ENCODE measurements at places on chromosomes 13 and 19.

GRCh38 chr13:79742923-79743322 is 262.0 kb downstream of the NDFIP2 start:
- no peak for DNase-seq

GRCh38 chr19:41319500-41320184 is 9.7 kb downstream of the CCDC97 start:
- no peak for DNase-seq

GRCh38 chr13:106858903-106859532 is 291.1 kb upstream of the ARGLU1 start:
- no peak for DNase-seq

DNA sequence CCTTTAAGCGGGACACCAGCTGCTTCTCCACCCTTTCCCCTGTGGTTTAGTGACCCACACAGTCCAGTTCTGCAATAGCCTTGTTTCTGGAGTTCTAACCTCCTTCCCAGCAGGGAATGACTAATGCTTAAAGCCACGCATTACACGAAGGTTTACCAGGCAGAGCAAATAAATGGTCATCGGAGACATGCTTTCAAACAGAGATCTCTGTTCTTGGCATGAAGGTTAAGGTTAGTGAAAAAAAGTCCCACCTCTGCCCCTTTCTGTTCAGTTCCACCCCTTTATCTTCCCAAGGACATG is 25.3 kb upstream of the MEDAG start:
- DNase-seq = no peak

GRCh38 chr13:101640788-101641400 is 188.4 kb downstream of the ITGBL1 start:
- no peak for DNase-seq

- no peak for DNase-seq
Observed at GRCh38 chr19:16295057-16295456, 29.6 kb upstream of the KLF2 start.

DNA sequence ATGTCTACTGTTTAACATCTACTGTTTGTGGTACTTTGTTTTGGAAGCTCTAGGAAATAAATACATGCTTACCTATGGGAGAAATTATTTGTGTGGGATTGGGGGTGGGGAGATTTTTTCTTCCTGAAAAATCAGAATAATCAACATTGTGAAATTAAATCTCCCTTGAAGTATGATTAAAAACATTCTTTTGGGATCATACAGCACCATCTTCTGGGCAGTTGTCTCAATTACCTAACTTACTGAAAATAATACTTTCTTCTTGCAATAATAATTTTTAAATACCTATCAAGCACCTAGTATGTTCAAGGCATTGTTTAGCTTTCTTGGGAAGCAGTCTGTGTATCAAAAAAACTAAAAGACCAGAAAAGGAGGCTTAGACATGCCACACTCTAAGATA is 576.5 kb upstream of the ARGLU1 start:
- no peak for DNase-seq

GRCh38 chr13:50677687-50678463 is 165.6 kb downstream of the DLEU7 start:
- no peak for DNase-seq

- DNase-seq = no peak
Observed at GRCh38 chr13:107296804-107297203, 728.9 kb upstream of the ARGLU1 start.

DNA sequence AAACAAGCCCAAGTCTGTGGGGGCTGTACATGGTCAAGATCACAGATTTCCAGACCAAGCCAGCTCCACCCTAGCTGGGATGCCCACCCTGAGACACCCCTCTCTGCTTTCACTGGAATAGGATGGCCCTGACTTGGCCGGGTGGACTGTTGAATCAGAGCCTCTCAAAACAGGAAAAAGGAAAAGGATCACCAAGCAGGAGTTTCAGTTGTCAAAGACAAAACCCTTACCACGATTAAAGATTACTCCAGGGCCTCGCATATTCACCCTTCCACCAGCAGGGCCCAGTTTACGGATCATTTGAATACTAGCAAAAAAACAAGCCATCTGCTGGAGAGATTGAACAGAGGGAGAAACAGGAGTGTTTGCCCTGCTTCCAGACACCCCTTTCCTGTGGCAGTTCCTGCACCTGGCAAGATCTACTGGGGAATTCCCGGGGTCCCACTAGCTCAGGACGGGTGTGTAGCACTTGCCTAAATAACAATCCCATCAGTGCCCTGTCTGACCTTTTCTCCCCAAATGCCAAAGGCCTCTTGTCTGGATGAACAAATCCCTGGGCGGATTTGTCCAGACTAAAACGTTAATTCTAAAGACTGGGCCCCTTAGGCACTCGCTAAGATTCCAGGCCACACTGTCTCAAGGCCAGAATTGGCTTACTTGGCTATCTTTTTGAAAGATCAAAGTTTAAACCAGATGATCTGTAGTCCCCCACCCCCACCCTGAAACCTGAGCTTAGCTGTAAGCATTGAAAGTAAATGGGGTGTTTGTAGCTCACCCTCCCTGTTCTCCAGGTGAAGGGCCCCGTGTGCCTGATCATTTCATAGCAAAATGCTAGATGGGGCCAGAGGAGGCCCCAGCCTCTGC is 38.4 kb downstream of the ACTN4 start:
- DNase-seq = peak; percentile 13

GRCh38 chr19:51644636-51645271 is 1.9 kb downstream of the SIGLEC14 start:
- DNase-seq = no peak

- no peak for DNase-seq
Observed at GRCh38 chr13:59547950-59548349, 615.8 kb downstream of the DIAPH3 start.

DNA sequence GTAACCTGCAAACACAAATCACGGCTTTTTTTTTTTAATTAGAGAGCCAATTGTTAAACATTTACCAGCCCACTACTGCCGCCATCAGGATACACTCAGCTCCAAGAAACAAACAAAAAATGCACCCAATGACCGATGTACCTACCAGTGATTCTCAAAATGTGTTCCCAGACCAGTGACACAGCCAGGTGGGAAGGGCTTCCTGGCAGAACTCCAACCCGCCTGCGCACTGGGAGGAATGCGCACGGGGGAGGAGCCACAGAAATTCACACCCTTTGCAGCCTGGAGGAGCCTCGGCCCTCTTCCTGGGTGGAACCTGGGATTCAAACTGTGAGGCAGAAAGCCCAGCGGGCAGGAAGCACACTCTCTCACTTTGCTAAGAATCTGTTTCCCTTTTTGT is 255.9 kb downstream of the TBC1D4 start:
- no peak for DNase-seq

GRCh38 chr13:112974671-112975070 is 5.7 kb downstream of the MCF2L start:
- DNase-seq = no peak

DNA sequence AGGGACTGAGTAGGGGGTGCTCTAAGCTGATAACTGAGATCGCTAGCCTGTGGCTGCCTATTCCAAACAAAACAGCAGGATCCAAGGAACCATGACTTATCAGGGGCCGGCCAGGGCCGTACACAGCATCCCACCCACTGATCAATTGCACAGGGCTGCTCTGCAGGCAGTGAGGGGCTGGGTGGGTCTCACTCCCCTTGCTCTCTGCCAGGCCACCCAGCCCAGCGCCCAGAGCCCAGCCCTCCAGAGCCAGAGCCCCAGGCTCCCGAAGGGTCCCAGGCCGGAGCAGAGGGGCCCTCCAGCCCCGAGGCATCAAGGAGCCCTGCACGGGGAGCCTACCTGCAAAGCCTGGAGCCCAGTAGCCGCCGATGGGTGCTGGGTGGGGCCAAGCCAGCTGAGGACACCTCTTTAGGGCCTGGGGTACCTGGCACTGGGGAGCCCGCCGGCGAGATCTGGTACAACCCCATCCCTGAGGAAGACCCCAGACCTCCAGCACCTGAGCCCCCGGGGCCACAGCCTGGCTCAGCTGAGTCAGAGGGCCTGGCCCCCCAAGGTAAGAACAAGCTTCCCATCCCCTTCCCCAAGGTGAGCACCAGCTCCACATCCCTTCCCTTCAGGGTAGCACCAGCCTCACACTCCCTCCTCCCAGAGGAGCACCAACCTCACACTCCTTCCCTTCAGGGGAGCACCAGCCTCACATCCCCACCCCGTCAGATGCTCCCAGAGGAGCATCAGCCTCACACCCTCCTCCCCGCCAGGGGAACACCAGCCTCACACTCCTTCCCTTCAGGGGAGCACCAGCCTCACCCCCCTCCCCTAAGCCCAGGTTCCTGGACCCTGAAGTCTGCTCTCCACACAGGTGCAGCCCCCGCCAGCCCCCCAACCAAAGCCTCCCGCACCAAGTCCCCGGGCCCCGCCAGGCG is 1.9 kb downstream of the SYDE1 start:
- no peak for DNase-seq

DNA sequence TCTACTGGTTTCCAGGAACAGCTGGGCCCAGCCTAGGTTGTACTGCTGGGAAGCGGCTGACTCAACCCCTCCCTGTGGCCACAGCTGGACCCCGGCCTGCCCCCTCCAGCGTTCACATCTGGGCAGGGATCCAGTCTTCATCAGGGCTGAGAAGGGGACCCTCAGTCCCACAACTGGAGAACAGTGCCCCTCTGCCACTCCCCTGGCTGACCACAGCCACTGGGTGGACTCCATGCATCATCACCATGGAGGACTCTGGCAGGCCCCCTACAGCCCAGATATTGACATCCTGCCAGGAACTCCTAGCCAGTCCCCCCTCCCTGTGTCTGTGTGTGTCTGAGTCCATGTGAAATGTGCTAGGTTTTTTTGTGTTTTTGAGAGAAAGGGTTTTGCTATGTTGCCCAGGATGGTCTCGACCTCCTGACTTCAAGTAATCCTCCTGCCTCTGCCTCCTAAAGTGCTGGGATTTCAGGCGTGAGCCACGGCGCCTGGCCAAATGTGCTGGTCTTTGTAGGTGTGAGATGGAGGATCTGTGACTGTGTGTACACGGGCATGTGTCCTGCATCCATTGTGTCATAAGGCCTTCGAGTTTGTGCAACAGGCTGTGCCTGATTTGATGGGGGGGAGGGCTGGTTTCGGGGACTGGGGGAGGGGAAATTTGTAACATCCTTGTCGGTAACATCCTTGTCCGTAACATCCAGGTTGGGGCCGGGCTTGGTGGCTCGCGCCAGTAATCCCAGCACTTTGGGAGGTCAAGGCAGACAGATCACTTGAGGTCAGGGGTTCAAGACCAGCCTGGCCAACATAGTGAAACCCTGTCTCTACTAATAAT is 4.0 kb upstream of the HOOK2 start:
- no peak for DNase-seq

- DNase-seq = no peak
Observed at GRCh38 chr13:60427285-60427684, 30.3 kb downstream of the TDRD3 start.

- no peak for DNase-seq
Observed at GRCh38 chr19:17527326-17527725, 15.9 kb downstream of the PGLS start.

- DNase-seq = no peak
Observed at GRCh38 chr19:8355631-8356402, 8.1 kb upstream of the ANGPTL4 start.

DNA sequence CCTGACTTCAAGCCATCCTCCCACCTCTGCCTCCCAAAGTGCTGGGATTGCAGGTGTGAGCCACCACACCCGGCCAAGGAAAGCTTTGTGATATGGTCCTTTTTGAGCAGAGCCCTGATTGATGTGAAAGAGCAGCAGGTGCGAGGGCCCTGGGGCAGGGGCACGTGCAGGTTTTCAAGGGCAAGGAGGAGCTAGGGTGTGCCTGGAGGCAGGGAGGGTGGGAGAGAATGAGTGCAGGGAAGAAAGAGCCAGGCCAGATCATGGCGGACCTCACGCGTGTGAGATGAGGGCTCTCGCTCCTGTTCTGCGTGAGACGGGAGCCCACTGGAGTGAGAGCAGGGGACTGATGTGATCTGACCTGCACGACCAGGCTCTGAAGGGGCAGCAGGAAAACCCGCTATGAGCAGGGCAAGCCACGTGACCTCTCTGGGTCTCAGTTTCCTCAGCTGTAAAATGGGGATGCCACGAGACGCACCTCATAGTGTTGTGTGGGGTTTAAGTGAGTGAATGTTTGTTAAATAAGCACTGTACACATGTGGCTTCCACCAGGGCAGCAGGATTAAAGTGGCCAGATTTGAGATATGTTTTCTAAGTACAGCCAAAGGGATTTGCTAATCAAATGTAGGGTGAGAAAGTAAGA is 25.8 kb downstream of the FAAP24 start:
- DNase-seq = no peak

DNA sequence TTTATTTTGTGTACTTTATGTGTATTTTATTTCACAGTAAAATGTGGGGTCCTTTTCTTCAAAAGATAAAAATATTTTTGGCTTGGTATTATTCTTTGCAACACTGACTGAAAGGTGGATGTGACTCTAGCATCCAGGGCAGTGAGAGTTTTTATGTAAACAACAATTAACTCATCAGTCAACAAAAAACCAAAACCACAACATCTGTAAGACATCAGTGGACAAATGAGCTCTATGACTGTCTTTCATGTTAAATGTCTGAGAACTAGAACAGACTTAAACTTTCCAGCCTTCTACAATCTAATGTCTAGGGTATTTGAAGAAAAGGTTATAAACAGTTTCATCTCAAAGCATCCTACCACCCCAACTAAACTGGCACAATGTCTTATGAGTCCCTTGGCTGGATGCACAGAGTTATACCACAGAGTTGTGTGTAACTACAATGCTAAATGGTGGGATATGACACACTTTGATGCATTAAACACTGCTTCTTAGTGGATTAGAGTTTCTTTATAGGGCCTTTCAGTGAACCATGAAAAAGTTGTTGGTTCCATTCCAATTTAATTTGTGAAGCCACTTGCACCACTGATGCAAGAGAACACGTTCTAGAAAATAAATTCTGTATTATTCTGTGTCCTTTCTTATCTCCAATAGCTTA is 544.2 kb upstream of the KLF12 start:
- no peak for DNase-seq

GRCh38 chr19:13024126-13024950 is 29.1 kb downstream of the NFIX start:
- DNase-seq = no peak

DNA sequence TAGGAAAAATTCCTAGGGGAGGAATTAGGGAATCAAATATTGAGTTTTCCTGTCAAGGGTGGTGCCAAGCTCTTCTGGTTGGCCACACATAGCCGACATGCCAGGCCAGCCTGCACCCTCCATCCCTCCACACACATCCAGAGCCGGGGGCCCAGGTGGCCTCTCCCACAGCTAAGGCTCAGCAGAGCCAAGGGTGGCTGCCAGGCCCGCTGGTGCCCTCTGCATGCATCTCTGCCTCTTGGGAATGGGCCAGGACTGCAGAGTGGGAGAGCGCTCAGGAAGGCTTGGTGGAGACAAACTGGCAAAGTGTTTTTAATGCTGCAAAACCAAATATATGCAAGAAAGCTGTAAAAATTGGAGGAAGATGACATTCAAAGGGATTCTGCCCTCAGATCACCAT is 42.7 kb upstream of the GAS6 start:
- DNase-seq = no peak

- no peak for DNase-seq
Observed at GRCh38 chr13:98526182-98526512, 50.8 kb downstream of the STK24 start.

DNA sequence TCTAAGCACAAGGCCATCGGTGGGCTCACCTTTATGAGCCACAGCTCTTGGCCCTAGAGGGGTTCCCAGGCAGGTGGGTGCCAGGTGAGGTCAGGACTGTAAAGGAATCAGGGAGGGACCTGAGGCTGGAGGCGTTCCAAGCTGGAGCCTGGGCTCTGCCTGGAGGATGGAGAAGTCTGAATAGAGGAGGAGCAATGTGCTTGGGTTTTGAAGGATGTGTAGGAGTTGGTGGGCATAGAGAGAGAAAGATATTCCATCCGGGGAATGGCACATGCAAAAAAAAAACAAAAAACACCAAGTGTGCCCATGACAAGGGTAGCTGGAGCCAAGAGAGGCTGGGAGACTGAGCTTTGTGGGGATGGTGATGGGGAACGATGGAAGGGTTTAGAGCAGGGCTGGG is 2.4 kb downstream of the GRIN3B start:
- no peak for DNase-seq
